ENCODE measurements at places on chromosomes 1 and 21.

DNA sequence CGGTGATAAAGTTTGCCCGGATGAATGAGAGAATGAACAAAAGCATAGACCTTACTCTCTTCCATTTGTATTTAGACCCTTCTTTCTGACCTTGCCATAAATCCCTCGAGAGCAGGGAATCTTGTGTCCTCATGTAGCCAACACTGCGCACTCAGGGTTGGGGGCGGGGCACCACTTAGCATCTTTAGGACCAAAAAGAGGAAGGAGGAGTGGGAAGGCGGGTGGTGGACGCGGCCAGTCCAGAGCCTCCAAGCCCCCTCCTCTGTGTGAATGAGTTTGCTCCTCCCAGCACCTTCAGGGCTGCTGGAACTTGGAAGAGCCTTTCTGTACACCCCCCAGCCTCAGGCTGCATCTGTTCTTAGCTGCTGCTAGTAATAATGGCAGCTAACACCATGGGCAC lies 141.9 kb upstream of the TMEM51 start:
- DNase-seq: no peak

DNA sequence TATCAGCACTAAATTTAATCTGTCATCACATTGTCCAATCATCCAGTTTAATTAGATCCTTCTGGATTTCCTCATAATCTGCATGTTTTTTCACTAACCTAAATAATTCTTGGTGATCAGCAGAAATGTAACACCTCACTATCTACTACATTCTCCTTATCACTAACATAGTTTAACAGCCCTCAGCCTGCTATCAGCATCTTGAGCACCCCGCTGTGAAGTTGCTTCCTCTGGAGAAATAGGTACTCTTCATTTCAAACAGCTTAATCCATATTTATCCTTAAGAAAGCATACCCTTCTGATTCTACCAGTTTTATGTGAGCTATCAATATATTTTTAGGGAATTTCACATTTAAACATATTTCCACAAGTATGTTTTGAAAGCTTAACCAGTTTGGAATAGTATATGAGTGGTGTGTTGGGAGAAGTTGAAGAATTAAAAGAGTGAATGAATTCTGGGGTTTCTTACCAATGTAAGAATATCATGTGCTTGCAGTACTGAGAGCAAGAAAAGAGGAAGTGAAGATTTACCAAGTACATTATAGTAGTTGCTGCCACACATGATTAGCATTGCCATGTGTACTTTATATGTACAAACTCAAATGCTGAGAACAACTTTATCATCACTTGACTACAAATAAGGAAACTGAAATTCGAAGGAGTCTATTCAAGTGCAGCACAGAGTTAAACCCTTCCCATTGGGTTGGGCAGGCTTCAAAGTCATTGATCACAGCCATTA lies 771.1 kb upstream of the ADGRL4 start:
- no peak for DNase-seq

DNA sequence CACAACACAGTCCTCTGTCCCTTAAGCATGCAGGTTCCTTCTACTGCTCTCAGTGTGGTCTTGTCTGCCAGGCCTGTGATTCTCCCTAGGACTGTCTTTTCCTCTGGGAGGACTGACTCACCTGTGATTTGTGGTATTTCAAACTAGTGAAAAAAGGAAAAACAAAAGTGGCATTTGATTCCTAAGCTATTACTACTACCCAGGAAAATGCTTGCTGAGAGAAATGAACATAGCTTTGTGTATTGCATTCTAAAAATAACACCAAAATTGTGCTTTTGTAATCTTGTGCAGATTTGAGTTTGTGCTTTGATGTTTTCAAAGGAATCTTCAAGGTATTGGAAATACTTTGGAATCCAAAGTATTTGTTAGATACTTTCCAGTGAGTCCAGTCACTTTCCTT lies 57.0 kb downstream of the GPR161 start:
- no peak for DNase-seq

- no peak for DNase-seq
Measured at GRCh38 chr1:65165269-65165993, 17.4 kb downstream of the AK4 start.

DNA sequence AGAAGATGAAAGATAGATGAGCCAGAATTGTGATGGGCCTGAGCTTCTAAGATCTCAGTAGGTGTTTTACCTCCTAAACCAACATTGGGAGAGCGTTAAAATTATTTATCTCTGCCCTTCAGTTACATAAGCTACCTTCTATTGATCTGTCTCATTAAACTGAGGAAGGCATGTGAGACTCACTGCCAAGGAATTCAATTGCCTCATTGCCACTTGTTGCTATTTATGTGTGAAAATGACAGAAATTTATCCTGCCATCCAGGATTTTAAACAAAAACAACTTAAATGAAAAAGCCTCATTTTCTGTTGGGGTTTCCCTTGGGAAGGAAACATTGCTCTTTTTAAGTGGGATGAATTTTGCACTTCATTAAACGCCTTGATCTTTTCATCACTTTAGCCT lies 78.7 kb upstream of the RUNX1 start:
- no peak for DNase-seq

- DNase-seq: no peak
Measured at GRCh38 chr21:37843191-37843590, 73.1 kb downstream of the KCNJ6 start.

DNA sequence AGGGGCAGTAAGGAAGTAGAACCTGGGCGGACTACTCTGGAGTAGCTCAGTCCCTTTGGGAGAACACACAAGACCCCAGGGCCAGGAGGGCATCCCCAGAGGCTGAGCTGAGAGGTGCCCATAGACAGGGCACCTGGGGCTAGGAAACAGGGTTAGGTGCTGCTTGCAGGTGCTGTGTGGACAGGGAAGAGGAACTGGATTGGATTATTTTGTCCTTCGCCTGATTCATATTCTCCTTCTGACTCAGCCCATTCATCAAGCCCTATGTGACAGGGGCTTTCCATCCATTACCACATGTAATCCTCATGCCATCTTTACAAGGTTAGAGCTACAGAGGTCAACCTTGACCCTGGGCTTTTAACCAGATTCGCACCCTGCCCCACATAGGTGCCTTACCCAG lies 183.9 kb downstream of the C1orf94 start:
- DNase-seq: no peak

DNA sequence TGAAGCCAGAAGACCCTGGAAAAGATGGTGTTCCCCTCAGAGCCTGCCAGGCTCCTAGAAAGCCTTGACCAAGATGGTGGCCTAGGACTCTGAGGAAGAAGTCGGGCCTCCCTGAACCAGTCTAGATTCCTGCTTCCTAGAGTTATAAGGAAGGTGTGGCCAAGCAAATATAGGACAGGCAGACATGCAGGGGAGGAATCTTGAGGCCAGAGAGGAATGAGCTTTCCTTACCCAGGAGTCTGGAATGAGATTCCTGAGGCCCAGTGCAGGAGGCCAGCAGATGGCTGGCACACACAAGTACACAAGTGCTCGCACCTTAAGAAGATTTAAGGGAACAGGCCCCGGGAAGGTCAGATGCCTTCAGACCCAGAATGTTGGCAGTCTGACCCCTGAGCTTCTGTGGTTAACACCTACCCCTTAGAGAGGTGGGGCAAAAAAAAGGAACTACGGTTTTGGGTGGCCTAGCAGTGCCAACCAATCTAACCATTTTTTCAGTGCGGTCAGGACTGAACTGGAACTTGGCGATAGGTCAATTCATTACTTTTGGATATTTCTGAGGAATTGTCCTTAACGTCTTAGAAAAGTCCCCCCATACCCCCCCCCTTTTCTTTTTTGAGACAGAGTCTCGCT lies 73.3 kb downstream of the MDM4 start:
- DNase-seq: no peak

GRCh38 chr1:46622344-46622743 lies 5.7 kb upstream of the MOB3C start:
- no peak for DNase-seq

GRCh38 chr21:18152371-18152770 lies 92.3 kb upstream of the CHODL start:
- DNase-seq: no peak

- no peak for DNase-seq
Measured at GRCh38 chr1:66374148-66374547, 159.8 kb upstream of the SGIP1 start.

DNA sequence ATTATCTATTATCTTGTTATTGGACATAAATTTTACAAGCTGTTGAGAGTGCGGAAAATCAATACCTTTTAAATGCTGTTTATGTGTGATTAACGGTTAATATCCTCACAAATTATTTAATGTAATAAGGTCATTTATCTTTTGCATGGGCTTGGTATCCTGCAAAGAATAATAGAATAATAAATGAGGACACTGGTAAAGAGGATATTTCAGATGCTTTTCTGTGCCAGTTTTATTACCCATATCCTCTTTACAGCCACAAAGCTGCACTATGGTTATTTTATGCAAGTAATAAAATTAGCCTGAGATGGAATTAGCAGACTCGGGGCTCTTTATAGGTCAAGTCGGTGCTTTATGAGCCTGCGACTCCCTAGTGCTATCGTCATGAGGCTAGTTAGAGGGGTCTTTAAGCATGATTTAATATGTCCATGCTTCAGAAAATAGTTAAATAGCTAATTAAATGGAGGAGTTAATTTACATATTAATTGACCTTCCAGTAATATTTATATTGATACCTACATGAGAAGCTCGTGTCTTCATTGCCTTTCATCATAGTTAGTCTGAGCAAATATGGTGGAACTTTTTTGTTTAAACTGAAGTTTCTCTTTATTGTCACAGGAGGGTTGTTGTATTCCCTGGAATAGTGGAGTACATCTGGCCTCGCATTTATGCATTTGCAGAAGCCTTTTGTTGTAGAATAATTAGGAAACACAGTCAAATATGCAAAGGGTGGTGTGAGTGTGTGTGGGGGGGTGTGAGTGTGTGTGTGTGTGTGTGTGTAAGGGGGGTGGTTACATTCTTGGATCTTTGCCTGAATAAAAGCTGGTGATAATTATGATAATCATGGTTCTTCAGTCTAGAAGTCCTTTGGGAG lies 120.3 kb downstream of the ATG4C start:
- no peak for DNase-seq

DNA sequence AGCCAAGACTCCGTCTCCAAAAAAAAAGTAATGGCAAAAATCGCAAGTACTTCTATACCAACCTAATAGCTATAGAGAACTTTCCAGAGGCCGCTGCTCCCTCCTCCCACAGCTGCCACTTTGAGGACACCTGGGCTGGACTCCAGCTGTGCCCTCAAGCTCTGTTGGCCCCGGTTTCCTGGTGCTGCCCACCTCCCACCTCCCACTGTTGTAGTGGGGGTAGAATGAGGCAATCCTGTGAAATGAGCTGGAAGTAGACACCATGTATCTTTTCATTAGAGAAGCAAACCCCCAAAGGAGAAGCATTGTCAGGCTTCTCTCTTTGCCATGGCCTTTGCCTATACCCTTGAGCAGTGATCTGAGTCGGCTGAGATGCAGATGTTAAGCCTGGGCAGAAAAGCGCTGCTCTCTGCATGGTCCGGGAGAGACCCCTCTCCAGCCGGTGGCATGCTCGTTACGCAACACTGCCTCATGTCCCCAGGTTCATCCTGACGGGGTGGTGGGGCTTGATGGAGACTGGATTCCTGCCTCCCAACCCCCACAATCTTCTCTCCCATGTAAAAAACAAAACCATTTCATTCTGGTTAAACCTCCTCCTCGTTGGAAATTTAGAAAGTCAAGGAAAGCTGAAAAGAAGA lies 39.7 kb downstream of the SIM2 start:
- DNase-seq: no peak

DNA sequence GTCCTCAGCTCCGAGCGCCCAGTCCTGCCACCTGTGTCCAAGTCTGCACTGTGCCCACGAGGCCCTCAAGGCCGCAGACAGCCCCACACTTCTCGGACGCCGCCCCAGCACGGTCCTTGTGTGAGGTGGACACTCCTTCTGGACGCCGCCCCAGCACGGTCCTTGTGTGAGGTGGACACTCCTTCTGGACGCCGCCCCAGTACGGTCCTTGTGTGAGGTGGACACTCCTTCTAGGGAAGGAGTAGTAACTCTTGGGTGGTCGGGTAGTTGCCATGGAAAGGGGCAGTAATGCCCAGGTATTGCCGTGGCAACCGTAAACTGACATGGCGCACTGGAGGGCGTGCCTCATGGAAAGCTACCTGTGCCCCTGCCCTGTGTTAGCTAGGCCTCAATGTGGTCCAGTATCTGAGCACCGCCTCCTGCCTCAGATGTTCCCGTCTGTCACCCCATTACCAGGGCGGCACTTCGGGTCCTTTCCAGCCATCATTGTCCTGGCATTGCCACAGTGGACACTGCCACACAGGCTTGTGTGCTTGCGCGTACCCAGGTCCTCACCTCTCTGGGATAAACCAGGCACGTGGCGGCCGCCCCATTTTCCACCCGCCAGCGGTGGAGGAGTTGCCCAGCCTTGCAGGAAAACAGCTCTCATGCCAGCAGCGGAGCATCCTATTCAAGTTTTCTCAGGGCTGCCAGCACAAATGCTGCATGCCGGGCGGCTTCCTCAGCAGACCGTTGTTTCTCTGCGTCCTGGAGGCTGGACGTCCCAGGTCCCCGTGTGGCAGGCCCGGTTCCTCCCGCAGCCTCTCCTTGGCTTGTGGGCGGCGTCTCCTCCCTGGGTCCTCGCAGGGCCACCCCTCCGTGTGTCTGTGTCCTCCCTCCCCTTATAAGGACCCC lies 40.8 kb upstream of the POFUT2 start:
- no peak for DNase-seq

GRCh38 chr21:31558189-31558961 lies 101.1 kb upstream of the SOD1 start:
- no peak for DNase-seq

DNA sequence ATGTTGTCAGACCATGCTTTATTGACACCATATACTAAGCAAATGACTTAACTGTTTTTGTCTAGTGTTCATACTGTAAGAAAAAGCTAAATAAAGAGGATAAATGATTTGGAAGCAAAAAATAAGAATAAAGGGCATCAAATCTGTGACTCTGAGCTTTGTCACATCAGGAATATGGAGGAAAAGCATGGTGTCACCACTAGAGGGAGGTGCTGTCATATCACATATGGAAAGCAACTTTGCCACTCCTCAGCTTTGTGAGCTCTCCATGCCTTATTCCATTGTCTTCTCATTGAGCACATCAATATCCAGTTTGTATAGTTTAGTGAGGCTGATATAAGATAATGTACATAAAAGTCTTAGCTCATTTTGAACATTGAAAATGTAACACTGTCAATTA lies 20.8 kb upstream of the GBP1 start:
- no peak for DNase-seq

DNA sequence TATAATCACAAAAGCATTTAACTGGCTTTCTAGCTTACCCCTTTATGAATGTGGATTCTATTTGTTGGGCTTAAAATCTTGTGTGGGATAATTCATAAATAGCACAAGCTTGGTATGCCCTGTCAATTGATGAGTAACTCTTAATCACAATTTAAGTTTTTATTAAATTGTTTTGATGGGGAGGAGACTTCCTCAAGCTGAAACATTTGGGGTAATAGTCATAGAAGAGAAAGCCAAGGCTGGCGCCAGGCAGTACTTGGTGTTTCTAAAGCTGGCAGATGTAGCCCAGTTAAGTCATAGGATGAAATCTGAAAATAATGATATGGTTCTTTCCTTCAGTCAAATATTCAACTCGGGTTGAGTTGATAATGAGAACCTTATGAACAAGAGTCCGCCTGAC lies 167.2 kb downstream of the FMN2 start:
- no peak for DNase-seq

- no peak for DNase-seq
Measured at GRCh38 chr21:14120091-14120734, 90.5 kb downstream of the LIPI start.
